ENCODE measurements at places on chromosomes 4 and X.

DNA sequence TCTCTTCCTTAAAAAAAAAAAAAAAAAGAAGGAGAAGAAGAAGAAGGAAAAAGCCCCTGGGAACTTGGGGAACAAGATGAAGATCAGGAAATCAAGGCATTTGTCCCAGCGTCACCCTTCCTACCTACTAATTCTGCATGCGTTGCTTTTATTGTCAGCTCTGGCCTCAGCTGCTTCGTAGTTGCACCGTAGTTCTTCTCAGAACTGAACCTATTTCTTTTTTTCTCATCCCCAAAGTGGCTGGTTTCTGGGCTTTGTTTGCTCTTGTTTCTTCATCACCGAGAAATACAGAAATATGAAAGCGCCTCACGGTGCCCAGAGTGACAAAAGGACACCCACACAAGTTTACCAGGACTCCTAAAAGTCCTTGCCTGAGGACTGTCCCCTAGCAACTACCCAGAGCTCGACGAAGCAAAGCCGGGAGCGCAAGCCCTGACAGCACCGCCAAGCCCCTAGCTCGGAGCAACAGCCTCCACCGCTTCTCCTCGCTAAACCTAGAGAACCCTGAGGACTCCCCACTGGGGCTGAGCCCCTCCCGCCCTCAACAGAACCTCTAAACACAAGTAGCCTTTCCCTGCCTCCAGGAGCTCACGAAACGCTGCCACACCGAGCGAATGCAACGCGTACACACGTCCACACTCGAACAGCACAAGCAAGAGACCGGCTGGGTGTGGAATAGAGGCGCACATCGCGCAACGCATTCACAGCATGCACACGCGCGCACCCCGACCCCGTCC, 710 bp downstream of the PRKG2 start:
- H3K27me3 ChIP-seq = peaks cover 58% of the 10 kb centered on the region
- peak; percentile 30 for DNase-seq
- H3K27ac ChIP-seq = no peak overlapping the region
- peaks cover 13% of the 10 kb centered on the region for H3K4me1 ChIP-seq
- H3K4me3 ChIP-seq = peak overlapping the region; percentile 58
- no peaks in the 10 kb centered on the region for H3K36me3 ChIP-seq

DNA sequence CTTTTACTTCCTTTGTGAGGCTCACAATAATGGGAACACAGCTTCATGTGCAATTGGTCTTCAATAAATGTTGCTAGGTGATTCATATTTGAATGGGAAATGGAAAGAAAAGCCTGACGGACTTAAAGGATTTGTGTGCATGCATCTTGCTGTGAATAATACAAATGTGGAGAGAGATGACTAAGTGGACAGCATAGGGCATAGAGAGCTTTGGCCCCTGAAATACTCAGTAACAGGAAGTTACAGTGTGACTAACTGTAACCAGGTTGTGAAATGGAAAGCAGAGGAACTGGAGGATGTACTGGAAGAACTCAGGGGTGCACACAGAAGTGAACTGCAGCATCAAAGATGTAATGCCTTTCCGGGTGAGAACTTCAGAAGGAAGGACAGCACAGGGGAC, 206.7 kb downstream of the MGST2 start:
- peaks cover 17% of the 10 kb centered on the region for H3K4me1 ChIP-seq
- DNase-seq = no peak
- no peak overlapping the region for H3K4me3 ChIP-seq
- no peaks in the 10 kb centered on the region for H3K36me3 ChIP-seq
- no peaks in the 10 kb centered on the region for H3K27me3 ChIP-seq

GRCh38 chrX:118614150-118614549, 113.3 kb upstream of the IL13RA1 start:
- peaks cover 66% of the 10 kb centered on the region for H3K36me3 ChIP-seq
- H3K27ac ChIP-seq = no peak overlapping the region
- no peak overlapping the region for H3K4me3 ChIP-seq

DNA sequence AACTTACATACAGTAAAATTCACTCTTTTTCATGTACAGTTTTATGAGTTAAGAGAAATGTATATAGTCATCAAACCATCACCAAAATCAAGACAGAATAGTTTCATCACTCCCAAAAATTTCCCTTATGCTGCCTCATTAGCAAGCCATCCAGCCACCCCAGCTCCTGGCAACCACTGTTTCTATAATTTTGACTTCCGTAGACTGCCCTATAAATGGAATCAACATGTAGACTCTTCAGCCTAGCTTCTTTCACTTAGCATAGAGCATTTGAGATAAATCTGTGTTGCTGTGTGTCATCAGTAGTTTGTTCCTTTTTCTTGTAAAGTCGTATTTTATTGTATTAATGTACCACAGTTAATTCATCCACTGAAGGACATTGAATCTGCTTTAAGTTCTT, 23.2 kb downstream of the HDX start:
- DNase-seq = no peak
- H3K4me3 ChIP-seq = no peak overlapping the region
- no peaks in the 10 kb centered on the region for H3K27me3 ChIP-seq

DNA sequence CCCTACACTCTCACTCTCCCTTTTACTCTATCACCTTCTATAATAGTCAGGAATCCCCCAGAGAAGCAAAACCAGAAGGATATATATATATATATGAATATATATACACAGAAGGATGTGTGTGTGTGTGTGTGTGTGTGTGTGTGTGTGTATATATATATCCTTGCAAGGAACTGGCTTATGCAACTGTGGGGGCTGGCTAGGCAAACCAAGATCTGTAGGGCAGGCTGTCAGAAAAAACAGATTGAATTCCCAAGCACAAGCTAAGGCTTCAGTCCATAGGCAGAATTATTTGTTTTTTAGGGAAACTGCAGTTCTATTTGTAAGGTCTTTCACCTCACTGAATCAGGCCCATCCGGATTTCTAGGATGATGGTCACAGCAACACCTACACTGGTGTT, 13.0 kb upstream of the KLHL2 start:
- H3K27me3 ChIP-seq = no peaks in the 10 kb centered on the region
- H3K36me3 ChIP-seq = no peaks in the 10 kb centered on the region
- H3K4me3 ChIP-seq = no peak overlapping the region
- H3K27ac ChIP-seq = no peak overlapping the region
- DNase-seq = no peak

DNA sequence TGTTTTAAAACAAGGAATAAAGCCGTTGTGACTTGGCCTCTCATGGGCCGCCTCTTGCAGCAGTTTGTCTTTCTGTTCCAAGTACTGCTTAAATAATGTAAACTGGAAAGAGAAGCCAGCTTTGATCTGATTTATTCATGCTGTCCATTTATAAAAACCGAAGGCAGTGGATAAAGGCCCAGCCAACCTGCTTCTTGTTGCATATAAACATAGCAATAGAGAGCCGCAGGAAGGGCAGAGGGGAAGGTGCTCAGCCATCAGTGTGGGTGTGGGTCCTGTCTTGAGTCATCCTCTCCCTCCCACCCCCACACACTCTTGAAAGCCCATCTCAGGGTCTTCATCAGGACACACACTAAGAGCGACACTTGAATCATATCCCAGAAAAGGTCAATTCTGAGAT, 187.9 kb upstream of the FAM9B start:
- no peak for DNase-seq
- H3K27ac ChIP-seq = no peak overlapping the region
- peaks cover 5% of the 10 kb centered on the region for H3K4me1 ChIP-seq
- no peaks in the 10 kb centered on the region for H3K36me3 ChIP-seq

DNA sequence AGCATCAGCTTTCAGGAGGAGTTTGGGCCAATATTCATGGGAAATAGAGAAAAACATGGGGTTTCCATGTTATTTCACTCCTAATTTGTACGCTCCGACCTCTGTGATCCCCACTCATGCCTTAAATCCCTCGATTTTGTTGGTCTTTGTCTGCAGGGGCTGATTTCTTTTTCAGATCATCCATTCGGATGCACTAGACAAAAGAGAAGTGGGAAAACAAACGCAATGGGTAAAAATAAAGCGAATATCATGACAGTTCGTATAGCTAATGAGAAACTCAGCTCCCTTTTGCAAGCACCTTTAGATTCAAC, 139.1 kb upstream of the PLAC1 start:
- H3K36me3 ChIP-seq = peaks cover 24% of the 10 kb centered on the region
- H3K27ac ChIP-seq = peak overlapping the region; percentile 96
- H3K4me3 ChIP-seq = peak overlapping the region; percentile 88
- DNase-seq = no peak
- H3K4me1 ChIP-seq = peaks cover 44% of the 10 kb centered on the region
- peaks cover 30% of the 10 kb centered on the region for H3K27me3 ChIP-seq

DNA sequence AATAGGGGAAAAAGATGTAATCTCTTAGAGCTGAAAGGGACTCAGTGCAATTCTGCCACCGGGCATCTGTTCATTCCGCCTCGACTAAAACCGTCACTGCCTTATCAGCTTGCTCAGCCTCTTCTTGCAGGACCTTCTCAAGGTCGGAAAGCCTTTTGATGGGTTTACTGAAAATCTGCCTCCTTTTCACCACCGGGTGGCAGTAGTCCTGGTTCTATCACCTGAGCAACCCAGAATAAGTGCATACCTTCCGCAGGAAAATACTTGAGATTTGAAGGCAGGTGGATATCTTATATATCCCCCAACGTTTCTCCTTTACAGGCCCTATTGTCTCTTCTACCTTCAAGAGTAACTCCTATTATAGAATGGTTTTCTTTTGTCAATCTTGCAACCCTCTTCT, 103.4 kb upstream of the PAK3 start:
- no peak overlapping the region for H3K27ac ChIP-seq
- H3K4me3 ChIP-seq = no peak overlapping the region
- no peaks in the 10 kb centered on the region for H3K36me3 ChIP-seq
- H3K4me1 ChIP-seq = no peaks in the 10 kb centered on the region
- H3K27me3 ChIP-seq = peaks cover 61% of the 10 kb centered on the region

DNA sequence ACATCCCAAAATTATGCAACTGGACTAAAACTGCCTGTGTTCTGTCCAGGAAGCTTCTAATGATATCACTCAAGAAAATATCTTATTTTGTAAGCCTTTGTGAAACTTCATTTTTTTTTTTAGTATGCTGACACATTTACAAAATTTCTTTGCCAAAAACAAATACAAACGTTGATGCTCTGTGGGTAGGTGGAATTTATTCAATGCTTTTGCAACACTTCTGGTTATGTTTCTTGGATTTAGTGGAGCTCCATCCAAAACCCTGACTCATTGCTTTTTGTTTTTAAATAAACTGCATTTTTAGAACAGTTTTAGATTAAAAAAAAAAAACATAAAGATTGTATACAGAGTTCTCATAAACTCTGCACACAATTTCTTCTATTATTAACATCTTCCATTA, 250.9 kb upstream of the MAOA start:
- DNase-seq = no peak
- H3K27me3 ChIP-seq = peaks cover 8% of the 10 kb centered on the region
- no peak overlapping the region for H3K27ac ChIP-seq
- no peak overlapping the region for H3K4me3 ChIP-seq

DNA sequence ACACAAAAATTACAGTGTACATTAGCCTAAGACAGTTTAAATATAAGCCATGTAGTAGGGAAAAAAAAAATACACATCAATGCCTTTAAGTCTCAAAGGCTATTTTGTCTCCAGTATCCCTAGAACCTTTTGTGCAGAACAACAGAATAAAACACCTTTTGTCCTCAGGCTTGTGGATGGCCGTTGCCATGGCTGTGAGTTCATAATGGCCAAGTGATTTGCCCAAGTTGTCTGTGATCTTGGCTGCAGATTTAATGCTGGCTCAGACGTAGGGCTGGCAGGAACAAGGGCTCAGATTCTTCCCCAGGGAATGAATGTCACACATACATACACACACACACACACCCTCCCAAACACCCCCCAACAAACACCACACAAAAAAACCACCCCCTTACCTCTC, 25.3 kb downstream of the GPM6B start:
- H3K27me3 ChIP-seq = peaks cover 67% of the 10 kb centered on the region
- DNase-seq = no peak
- no peak overlapping the region for H3K4me3 ChIP-seq
- H3K36me3 ChIP-seq = no peaks in the 10 kb centered on the region

DNA sequence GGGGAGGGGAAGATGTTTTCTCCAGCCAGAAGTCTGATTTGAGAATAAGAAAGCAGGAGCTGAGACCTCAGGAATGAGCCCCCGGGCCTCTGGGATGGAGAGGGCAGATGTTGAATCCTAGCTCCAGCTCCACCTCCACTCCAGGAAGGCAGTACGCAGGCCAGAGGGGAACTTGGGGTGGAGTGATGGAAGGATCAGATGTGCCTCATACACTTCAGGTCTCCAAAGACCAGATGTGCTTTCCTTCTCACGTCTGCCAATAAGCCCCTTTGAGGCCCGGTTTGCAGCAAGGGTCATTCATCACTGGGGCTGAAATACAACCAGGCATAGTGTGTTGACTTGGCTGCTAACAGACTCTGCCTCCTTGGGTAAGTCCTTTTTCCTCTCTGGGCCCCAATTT, 28.1 kb downstream of the STARD8 start:
- DNase-seq = no peak
- no peak overlapping the region for H3K4me3 ChIP-seq
- H3K4me1 ChIP-seq = no peaks in the 10 kb centered on the region
- H3K27me3 ChIP-seq = peaks cover 34% of the 10 kb centered on the region
- H3K36me3 ChIP-seq = no peaks in the 10 kb centered on the region

- no peaks in the 10 kb centered on the region for H3K36me3 ChIP-seq
- peaks cover 41% of the 10 kb centered on the region for H3K27me3 ChIP-seq
- no peak overlapping the region for H3K4me3 ChIP-seq
- no peak overlapping the region for H3K27ac ChIP-seq
Observed at GRCh38 chrX:39577206-39577984, 520.4 kb downstream of the BCOR start.

DNA sequence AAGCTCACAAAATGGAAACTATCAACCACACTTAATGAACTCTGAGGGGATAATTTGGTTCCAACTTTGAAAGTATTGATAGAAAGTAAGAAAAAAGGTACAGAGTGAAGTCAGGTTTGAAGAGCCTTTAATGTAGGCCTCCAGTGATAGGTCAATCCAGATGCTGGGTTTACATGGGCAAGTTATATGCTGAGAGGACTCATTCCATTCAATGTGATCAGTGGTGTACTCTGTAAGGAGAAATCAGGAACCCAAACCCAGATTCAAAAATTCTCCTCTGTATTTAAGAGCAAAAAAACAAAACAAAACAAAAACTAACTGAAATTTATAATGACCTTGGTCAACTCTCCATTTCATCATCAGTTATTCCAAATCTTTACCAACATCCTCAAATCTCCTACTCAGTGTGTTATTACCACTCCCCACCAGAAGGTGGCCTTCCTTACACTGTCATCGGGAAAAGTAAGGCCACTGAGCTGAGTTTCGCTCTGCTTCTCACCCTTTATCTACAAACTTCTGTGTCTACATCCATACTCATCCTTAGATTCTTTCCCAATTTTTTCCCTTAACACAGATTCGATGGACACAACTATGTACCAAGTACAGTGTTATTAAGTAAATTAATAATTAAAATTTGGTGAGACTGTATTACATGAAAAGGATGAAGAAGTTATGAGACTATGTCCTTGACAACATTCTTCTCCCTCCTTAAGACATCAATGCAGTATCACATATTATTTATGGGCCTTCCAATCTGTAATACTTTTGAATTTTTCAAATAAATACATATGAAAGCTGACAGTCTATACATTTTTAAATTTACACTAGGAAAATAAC, 88.3 kb downstream of the ZAR1 start:
- peak overlapping the region; percentile 29 for H3K27ac ChIP-seq
- H3K4me3 ChIP-seq = no peak overlapping the region
- H3K36me3 ChIP-seq = peaks cover 65% of the 10 kb centered on the region
- H3K27me3 ChIP-seq = no peaks in the 10 kb centered on the region
- DNase-seq = no peak

GRCh38 chrX:77442728-77443127, 4.5 kb upstream of the FGF16 start:
- peaks cover 39% of the 10 kb centered on the region for H3K27me3 ChIP-seq
- no peaks in the 10 kb centered on the region for H3K36me3 ChIP-seq
- no peak for DNase-seq

GRCh38 chrX:149497626-149498025, 7.5 kb downstream of the IDS start:
- H3K27me3 ChIP-seq = peaks cover 11% of the 10 kb centered on the region
- H3K36me3 ChIP-seq = peaks cover 59% of the 10 kb centered on the region
- no peak overlapping the region for H3K27ac ChIP-seq
- DNase-seq = no peak
- H3K4me3 ChIP-seq = no peak overlapping the region
- H3K4me1 ChIP-seq = peaks cover 28% of the 10 kb centered on the region

Measured in activated T-cell treated with anti-CD3 and anti-CD28 coated beads, Interleukin-2, amount 50 U/mL, for 24 hours (primary cell).